ENCODE measurements at places on chromosomes 4 and X.

- peaks cover 6% of the 10 kb centered on the region for H3K27me3 ChIP-seq
- H3K36me3 ChIP-seq: peaks cover 2% of the 10 kb centered on the region
- DNase-seq: peak; percentile 20
- H3K4me1 ChIP-seq: peaks cover 24% of the 10 kb centered on the region
- no peak overlapping the region for H3K27ac ChIP-seq
- H3K4me3 ChIP-seq: no peak overlapping the region
Observed at GRCh38 chr4:52617336-52618020, 41.6 kb downstream of the USP46 start.

DNA sequence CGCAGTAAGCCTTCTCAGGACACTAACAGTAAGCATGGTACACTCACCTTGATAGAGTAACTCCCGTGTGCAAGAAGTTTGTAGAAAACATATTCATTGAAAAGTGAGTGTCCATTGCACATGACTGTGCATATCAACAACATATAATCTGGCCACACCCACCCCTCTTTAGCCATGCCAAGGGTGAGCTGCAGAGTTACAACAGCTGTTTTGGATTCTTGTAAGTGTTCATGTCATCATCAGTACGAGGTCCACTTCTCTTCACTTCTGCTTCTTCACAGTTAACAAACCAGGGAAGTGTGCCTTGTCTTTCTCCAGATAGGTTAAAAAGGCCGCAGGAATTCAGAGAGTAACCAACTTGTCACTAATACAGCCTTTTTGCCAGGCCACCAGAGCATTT, 116.6 kb downstream of the IRF2 start:
- no peak overlapping the region for H3K27ac ChIP-seq
- no peaks in the 10 kb centered on the region for H3K27me3 ChIP-seq
- no peaks in the 10 kb centered on the region for H3K36me3 ChIP-seq
- peaks cover 11% of the 10 kb centered on the region for H3K4me1 ChIP-seq
- no peak overlapping the region for H3K4me3 ChIP-seq

DNA sequence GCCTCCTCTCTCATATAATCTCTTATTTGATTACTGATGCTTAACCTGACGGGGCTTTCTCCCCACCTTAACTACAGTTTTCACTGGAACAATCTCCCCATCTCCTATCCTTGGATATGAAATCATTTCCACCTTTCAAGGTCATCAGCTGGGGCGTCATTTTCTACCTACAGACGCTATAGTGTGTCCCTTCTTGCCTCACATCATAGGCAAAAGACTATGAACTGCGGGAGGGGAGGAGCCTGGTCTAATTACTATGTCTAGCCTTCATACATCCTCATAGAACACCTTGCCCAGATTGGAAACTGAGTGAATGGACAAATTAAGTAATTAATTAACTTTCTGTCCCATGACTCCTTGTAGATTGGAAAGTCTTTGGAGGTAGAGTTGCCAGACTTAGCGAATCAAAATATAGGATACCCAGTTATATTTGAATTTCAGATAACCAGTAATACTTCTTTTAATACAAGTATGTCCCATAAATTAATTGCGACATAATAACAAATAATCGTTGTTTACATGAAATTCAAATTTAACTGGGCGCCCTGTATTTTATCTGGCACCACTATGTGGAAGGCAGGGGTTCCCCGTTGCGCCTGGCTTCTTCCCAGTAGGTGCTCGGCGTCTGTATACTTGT, 752 bp upstream of the ATP6AP2 start:
- peaks cover 27% of the 10 kb centered on the region for H3K4me1 ChIP-seq
- H3K4me3 ChIP-seq: peak overlapping the region; percentile 87
- DNase-seq: no peak

DNA sequence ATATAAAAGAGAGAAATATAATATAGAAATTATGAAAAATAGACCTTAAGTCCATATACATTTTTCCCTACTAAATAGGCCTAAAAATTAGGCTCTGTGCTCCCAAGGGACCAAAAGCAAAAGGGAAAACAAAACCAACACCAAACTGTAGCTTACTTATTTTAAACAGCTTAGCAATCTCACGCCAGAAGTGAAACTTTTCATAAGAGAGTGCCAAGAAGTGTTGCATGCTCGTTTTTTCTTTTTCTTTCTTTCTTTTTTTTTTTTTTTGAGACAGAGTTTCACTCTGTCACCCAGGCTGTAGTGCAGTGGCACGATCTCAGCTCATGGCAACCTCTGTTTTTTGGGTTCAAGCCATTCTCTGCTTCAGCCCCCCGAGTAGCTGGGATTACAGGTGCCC, 250.4 kb downstream of the TMA16 start:
- H3K36me3 ChIP-seq: no peaks in the 10 kb centered on the region
- no peaks in the 10 kb centered on the region for H3K4me1 ChIP-seq
- no peak for DNase-seq
- H3K4me3 ChIP-seq: no peak overlapping the region

DNA sequence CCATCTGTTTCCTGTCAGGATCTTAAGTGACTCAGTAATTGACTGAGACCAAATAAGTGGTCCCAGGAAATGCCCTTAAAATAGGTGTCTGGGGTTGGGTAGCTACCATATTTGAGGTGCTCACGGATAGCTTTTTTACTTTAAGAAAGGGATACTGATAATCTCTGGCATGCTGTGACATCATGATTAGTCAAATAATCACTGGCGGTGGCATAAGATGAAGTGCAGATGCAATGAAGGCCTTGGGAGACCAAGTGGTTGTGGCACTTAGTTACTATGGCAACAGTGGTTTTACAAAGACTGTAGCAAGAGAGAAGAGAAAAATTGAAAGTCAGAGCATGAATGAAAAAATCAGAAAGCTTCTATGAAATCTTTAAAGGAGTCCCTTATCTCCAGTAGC, 114.5 kb upstream of the SLIT2 start:
- no peaks in the 10 kb centered on the region for H3K4me1 ChIP-seq
- H3K4me3 ChIP-seq: no peak overlapping the region
- H3K36me3 ChIP-seq: no peaks in the 10 kb centered on the region
- DNase-seq: no peak
- H3K27me3 ChIP-seq: no peaks in the 10 kb centered on the region
- H3K27ac ChIP-seq: no peak overlapping the region

- H3K27ac ChIP-seq: no peak overlapping the region
- no peaks in the 10 kb centered on the region for H3K36me3 ChIP-seq
- no peak overlapping the region for H3K4me3 ChIP-seq
- no peaks in the 10 kb centered on the region for H3K27me3 ChIP-seq
- H3K4me1 ChIP-seq: no peaks in the 10 kb centered on the region
- DNase-seq: no peak
Observed at GRCh38 chr4:27524224-27524623, 663.6 kb downstream of the STIM2 start.

- peak overlapping the region; percentile 94 for H3K4me3 ChIP-seq
- H3K36me3 ChIP-seq: peaks cover 13% of the 10 kb centered on the region
- peaks cover 35% of the 10 kb centered on the region for H3K4me1 ChIP-seq
Observed at GRCh38 chr4:102761296-102761701, 531 bp upstream of the MANBA start.

DNA sequence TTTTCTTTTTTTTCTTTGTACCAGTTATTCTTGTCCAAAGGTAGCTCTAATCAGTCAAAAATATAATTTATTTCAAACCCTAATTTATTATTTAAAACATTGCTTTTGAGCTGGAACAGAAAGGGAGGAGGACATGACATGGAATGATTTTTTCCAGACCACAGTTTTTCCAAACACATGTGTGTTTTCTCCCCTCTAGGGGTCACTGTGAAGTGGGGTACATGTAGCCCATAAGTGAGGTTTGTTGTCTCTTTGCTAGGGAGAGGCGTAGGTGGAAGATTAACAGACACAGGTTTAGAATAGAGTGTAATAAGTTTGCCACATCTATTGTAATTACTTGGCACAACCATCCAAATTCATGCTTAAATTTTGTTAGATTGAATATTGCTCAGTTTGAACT, 83.0 kb downstream of the TNIP2 start:
- no peak overlapping the region for H3K27ac ChIP-seq
- no peak overlapping the region for H3K4me3 ChIP-seq
- no peaks in the 10 kb centered on the region for H3K27me3 ChIP-seq
- peaks cover 5% of the 10 kb centered on the region for H3K4me1 ChIP-seq
- peaks cover 63% of the 10 kb centered on the region for H3K36me3 ChIP-seq

DNA sequence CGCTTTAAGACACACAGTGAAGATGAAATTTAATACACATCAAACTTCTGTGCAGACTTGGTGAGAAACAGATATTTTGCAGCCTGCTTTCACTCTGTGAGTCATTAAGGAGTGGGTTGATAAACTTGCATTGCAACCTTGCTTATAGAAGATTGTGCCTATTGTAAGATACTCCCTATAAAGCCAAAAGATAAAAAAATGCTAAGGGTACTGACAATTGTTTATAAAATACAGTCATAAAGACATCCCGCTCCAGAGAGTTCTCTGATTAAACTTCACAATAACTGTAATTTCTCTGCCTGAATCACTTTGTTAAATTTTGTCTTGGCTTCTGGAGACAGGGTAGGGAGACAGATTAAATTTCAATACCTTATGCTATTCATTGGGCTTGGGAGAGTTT, 49.1 kb downstream of the GALNT7 start:
- peaks cover 2% of the 10 kb centered on the region for H3K4me1 ChIP-seq
- H3K4me3 ChIP-seq: no peak overlapping the region
- no peak for DNase-seq

GRCh38 chr4:178448372-178449035, 1006.3 kb upstream of the AGA start:
- no peaks in the 10 kb centered on the region for H3K36me3 ChIP-seq
- no peak overlapping the region for H3K4me3 ChIP-seq
- H3K27me3 ChIP-seq: no peaks in the 10 kb centered on the region
- DNase-seq: no peak
- H3K4me1 ChIP-seq: no peaks in the 10 kb centered on the region
- no peak overlapping the region for H3K27ac ChIP-seq

DNA sequence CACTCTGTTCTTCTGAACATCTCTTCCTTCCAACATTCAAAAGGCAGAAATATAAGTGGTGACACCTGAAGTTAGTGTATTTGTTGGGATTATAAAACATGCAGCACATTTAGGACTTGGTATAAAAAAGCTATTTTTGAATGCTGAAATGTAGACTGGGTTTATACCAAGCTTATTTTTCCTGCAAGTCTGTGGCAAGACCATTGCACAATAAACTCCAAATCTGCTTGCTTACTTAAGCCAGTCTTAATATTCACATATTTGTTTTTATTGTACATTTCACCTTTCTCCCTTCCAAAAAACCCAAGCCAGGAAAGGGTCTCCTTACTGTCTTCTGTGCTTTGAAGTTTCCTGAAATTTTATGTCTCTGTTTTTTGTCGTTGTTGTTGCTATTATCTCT, 63.7 kb downstream of the FHIP1A start:
- H3K27me3 ChIP-seq: peaks cover 4% of the 10 kb centered on the region
- no peaks in the 10 kb centered on the region for H3K36me3 ChIP-seq
- no peak for DNase-seq
- no peaks in the 10 kb centered on the region for H3K4me1 ChIP-seq

DNA sequence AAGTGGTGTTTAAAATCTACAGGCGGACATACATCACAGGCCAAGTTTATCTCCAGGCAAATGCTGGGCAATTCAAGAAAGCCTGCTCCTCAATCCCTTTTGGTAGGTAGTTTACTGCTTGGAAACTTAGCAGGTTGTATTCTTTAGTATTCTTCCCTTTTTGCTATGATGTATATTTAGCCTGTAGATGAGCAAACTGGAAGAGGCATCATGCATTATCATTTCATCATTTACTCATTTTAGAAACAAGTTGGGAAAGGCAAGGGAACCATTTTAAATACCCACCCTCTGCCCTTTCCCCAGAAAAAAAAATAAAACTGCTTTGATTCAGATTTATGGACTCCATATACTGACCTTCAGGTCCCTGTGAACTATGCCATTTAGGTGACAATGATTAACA, 213.2 kb downstream of the CAMK2D start:
- peaks cover 18% of the 10 kb centered on the region for H3K36me3 ChIP-seq
- H3K4me3 ChIP-seq: no peak overlapping the region
- H3K27me3 ChIP-seq: no peaks in the 10 kb centered on the region
- peaks cover 15% of the 10 kb centered on the region for H3K4me1 ChIP-seq
- no peak overlapping the region for H3K27ac ChIP-seq

DNA sequence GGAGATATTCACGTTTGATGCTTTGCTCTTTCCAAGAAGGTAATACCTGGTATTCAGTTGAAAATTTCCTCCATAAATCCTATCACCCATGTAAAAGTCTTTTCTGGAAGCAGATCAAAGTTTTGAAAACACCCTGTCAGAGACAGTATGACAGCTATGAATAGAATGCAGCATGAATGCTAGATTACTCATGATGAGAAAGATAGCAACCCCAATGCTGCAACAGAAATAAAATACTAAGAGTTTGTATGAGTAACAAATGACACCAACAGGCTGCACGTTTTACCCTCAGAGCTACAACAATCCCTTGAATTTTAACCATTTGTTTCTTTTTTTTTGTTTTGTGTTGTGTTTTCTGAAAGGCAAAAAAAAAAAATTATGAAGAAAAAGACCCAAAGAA, 108.6 kb downstream of the ARHGAP6 start:
- H3K4me1 ChIP-seq: no peaks in the 10 kb centered on the region
- no peak overlapping the region for H3K27ac ChIP-seq
- no peaks in the 10 kb centered on the region for H3K36me3 ChIP-seq
- no peaks in the 10 kb centered on the region for H3K27me3 ChIP-seq
- no peak for DNase-seq

DNA sequence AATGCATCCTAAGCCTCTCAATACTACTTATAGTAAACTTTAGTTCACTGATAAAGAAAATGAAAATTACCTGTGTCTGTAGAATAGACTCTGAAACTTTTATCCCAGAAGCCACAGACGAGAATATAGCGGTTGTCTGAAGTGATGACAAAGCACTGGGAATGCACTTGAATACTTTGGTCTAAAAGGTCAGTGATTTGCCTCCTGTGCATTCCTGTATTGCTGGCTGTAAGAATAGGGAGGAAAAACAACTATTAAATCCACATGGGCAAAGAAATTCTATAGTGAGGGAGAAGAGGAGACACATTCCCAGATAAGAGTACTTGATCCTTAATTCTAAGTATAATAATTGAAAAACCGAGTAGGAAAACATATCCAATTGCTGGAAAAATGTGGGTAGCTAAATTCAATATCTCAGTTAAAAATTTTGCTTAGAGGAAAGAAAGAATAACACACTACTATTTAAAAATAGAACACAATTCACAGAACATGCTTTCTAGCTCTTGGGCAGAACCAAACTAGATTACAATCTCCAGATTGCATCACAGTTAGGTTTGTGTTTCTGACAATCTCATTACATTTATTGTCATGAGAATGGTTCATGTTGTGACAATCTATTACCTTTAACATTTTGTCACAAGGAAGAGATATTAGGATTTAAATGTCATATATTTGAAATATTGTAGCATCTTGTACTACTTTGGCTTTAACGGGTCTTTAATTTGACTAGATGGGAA, 232.1 kb downstream of the DCLK2 start:
- no peak overlapping the region for H3K27ac ChIP-seq
- H3K4me3 ChIP-seq: no peak overlapping the region
- DNase-seq: no peak
- H3K36me3 ChIP-seq: no peaks in the 10 kb centered on the region

GRCh38 chr4:54384563-54384962, 155.5 kb downstream of the PDGFRA start:
- H3K4me1 ChIP-seq: peaks cover 7% of the 10 kb centered on the region
- no peak overlapping the region for H3K27ac ChIP-seq
- no peak overlapping the region for H3K4me3 ChIP-seq
- H3K36me3 ChIP-seq: no peaks in the 10 kb centered on the region

GRCh38 chr4:19971829-19972228, 279.9 kb upstream of the SLIT2 start:
- H3K4me1 ChIP-seq: no peaks in the 10 kb centered on the region
- no peak for DNase-seq
- no peak overlapping the region for H3K4me3 ChIP-seq
- H3K36me3 ChIP-seq: no peaks in the 10 kb centered on the region
- H3K27ac ChIP-seq: no peak overlapping the region
- no peaks in the 10 kb centered on the region for H3K27me3 ChIP-seq

GRCh38 chr4:649293-649625, 23.9 kb downstream of the PDE6B start:
- peaks cover 5% of the 10 kb centered on the region for H3K36me3 ChIP-seq
- no peak for DNase-seq
- peaks cover 5% of the 10 kb centered on the region for H3K4me1 ChIP-seq
- H3K27me3 ChIP-seq: peaks cover 28% of the 10 kb centered on the region
